Posterior vena cava (tissue), 2 donors: ENCODE measurements at places on chromosomes 3 and 15. TPM values are rescaled to one million over a fixed set of nuclear protein-coding genes. Genes with fewer than 3 reads are reported as not detected.

DNA sequence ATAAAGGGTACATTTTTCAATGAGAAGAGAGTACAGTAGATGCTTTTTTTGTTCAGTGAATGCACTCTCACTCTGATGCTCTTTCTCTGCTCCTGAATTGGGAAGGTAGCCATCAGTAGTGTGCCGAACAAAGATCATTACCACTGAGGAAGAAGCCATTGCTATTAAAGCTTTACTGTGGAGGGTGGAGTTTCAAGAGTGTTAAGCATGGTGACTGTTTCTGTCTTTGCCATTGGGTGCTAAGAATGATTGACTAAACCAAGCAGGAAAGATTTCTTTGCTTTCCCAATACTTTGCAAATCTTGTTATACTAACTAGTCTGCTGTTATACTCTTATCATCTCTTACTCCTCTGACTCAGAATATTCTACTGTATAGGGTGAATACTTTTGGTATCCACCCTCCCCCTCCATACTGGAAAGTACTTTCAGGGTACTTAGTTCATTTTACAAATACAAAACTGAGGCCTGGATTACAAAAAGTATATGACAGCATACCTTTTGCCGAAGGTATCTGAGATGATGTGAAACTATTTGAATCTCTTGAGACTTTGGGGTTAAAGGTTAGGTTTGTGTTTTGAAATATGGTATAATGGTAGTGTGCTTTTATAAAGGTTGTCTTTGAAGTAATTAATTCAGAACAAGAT, 1.7 kb downstream of the RAB11A start:
- DNase-seq: no peak

The CLDN1 gene
- total RNA-seq: 1.1 TPM

The RIOX2 gene
- total RNA-seq: 17.1 TPM

The SLC12A8 gene
- 0.67 TPM for total RNA-seq

- no peak for DNase-seq
Measured at GRCh38 chr3:195095704-195096036, 175.3 kb downstream of the XXYLT1 start.

The IL12A gene
- not detected for total RNA-seq

The TM6SF1 gene
- 8.1 TPM for total RNA-seq

- no peak for DNase-seq
Measured at GRCh38 chr3:34254285-34254684, 455.9 kb downstream of the PDCD6IP start.

DNA sequence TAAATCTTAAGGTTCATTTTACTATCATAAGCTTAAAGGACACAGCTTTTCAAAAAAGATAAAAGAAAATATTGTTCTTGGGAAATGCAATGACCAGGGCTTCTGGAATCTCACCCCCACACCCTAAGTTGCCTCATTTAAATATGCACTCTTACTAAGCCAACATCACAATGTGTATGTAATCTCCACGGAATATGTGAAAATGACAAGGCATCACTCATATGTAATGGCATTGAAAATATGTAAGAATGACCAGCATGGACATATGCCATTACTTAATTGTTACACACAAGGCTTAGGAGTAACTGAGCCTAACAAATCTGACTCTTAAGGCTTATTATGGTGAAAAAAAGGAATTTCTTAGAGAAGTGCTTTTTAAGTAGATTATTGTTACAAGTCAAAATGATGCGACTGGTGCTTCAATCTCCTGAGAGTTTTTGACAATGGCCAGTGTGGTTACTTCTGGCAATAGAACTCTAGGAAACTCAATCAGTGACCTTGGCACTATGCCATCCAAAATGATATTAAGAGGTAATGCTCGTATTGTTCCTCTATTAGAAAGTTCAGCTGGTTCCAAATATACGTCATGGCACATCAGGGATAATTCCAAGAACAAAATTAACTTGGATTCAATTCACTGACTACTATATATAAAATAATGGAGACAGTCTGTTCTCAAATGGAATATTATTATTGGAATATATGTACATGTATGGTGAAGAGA, 290.0 kb upstream of the PLSCR5 start:
- DNase-seq: no peak

- peak; percentile 97 for DNase-seq
Measured at GRCh38 chr3:114624571-114625181, 330.8 kb downstream of the TIGIT start.

DNA sequence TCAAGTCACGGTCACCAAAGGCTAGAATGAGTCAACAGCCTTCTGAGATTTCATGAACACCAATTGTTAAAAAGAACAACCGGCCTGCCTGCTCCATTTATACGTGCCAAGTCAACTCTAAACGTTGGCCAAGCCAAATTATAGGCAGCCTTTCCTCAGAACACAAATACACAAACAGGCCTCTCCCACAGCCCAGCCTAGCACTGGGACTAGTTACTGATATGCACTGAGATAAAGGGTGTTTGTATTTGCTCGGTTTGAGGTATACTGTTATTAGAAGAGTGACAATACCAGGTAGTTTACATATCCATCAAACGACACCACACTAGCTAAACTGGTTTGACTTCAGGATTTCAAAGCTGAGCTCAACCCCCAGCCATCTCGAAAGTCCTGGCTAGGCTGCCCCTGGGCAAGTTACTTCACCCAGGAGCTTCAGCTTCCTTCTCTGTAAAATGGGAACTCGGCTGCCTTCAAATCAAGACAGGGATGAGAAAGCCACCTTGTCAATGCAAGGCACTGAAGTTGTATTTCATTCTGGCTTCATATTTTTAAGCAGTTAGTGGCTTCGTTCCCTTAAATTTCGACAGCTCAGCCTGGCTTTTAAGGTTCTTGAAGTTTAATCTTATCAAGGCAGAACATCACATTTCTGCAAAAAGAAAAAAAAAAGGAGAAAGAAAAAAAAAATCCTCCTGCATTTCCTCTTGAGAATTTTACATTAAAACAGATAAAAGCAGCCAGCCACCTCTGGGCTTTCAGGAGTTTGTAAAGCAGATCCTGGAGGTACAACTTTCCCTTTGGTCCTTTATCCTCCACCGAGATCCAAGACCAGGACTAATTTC, 4.0 kb downstream of the TLE3 start:
- peak; percentile 53 for DNase-seq

- DNase-seq: no peak
Measured at GRCh38 chr3:4334548-4334947, 31.4 kb downstream of the SETMAR start.

The ZNF197 gene
- 14.3 TPM for total RNA-seq

The ACSBG1 gene
- not detected for total RNA-seq
